ENCODE measurements at places on chromosomes 1 and 21.

DNA sequence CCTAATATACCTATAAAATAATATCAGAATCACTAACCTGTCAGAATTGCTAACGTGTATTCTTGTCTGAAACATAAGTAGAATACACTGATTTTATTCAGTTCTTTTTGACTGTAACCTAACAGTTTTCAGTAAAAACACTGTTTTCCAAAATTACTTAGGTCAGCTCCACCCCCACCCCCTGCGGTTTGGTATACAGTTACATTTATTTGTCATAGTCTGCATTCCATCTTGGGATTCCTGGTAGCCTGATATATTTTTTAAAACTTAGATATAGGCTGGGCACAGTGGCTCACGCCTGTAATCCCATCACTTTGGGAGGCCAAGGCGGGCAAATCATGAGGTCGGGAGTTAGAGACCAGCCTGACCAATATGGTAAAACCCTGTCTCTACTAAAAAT, 19.8 kb upstream of the ABCD3 start:
- no peak for DNase-seq

DNA sequence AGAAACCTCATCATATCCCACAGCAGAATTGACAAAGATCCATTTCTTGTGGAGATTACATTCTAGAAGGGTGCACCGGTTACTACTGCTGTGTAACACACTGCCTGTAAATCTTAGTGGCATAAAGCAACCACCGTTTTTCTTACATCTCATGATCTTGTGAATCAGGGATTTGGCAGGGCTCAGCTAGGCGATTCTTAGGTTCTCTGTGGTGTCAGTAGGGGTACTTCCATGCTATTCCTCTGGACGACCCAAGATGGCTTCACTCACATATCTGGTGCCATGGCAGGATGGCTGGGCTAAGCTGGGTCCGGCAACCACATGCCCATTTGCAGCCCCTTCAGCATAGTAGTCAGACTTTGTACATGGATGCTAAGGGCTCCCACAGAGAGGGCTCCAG, 179.8 kb upstream of the TMEM51 start:
- DNase-seq, result no peak

DNA sequence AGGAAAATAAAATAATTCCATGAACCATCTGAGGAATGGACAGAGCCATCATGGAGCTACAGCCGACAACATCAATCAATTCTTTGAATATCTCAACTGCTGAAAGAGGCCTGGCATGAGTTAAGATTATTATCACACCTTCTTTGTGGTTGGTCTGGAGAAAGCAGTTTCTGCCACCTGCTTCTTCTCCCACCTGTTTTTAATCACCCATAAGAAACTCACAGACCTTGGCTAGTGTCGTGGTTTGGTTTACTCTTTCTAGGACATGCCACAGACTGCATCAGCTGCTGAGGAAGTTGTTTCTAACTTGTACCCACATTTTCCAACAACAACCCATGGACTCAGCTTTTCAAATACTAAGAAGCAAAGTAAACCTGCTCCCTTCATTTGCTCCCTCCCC, 65.6 kb downstream of the NTPCR start:
- DNase-seq, result no peak

DNA sequence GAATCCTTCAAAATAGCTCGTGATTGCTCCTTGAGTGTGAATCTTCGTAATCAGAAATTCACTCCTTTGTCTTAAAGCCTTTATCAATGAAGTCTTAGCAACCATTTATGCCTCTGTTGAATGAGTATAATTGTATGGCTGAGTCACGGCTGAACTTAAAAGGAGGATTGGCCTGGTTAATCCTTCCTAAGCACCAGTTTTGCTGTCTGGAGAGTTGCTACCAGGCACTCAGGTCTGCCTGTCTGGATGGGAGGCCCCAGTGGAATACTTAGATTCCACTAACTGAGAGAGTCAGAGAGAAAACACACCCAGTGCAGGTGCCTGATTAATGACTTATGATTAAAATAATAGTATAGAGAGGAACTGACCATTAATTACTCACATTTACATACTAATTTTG, 7.6 kb upstream of the HHAT start:
- DNase-seq, result no peak

DNA sequence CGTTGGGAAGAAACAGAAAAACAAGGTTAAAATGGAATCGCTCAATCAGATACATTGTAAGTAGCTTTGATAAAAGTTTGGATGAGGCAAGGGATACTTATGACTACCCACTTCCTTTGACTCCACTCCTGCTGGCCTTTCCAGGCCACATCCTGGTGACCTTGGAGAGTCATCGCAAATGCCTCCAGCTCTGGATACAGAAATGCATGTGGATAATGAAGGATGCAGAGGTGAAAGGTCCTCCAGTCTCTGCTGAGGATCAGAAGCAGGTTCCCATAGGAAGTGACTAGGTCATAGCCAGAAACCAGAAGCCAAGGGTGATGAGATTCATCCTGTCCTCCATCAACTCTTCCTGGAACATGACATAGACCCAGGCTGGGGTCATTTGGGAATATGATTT, 6.2 kb upstream of the CAMK1G start:
- DNase-seq, result no peak
